ENCODE measurements at places on chromosomes 7 and 10.

DNA sequence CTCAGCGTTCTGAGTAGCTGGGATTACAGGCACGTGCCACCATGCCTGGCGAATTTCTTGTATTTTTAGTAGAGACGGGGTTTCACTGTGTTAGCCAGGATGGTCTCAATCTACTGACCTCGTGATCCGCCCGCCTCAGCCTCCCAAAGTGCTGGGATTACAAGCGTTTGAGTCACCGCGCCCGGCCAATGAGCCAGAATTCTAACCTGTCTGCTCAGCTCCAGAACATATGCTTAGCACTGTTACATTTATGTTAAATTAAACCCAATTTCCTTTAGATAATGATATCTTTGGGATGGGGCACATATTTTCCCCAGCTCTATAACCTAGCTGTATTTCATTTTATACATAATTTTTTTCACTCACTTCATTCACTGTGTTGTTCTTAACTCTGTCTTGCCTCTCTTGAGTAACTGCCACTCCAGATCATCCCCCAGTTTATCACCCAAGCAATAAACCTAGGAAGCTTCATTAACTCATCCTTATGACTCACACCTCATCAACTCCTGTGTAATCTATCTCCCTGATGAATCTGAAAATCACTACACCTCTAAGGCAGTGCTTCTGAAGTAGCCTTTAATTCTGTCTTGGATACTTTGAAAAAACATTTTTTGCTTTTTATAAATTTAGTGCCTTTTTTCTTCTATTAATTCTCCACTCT lies 559.7 kb upstream of the ZWINT start:
- no peak for DNase-seq

DNA sequence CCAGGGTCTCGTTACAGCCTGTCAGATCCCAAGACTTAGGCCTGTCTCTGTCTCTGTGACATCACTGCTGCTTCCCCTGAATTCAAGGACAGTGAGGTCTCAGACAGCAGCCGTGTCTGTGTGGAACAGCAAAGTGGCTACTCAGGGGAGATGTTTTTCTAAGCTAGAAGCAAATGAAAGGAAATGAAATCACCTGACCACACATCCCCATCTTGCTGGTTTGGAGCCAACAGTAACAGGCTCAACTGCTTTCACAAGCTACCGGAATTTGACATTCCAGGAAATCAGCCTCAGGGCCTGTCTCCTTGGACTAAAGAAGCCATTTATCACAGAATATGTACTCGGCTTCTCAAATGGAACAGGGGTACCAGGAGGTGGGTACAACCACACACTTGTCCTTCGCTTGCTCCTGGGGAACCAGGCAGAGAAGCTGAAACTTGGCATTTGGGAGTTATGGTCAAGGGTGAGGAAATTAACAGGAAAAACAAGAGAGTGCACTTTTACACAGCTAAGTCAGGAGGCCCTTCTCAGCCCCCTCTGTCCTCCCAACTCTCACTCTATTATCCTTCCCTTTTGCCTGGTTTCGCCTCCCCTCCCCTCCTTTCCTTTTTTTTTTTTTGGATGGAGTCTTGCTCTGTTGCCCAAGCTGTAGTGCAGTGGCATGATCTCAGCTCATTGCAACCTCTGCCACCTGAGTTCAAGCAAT lies 73.2 kb downstream of the SPDYE5 start:
- DNase-seq: peak; percentile 82

DNA sequence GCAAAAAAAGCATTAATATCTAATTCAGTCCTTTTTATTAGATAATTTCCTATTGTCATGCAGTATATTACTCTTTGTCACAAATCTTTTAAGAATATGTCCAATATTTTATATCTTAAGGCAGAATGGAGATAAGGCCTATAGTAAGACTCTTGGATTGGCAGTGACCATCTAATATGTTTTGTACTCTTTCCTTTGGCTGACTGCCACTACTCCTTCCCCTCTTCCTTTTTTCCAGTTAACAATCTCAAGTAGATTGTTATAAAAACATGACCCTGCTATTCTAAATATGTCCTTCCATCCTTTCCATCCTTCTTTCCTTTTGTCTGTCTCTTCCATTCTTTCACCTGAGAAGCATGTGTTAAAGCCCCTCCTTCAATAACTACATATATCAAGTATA lies 92.8 kb upstream of the TMEM168 start:
- no peak for DNase-seq

DNA sequence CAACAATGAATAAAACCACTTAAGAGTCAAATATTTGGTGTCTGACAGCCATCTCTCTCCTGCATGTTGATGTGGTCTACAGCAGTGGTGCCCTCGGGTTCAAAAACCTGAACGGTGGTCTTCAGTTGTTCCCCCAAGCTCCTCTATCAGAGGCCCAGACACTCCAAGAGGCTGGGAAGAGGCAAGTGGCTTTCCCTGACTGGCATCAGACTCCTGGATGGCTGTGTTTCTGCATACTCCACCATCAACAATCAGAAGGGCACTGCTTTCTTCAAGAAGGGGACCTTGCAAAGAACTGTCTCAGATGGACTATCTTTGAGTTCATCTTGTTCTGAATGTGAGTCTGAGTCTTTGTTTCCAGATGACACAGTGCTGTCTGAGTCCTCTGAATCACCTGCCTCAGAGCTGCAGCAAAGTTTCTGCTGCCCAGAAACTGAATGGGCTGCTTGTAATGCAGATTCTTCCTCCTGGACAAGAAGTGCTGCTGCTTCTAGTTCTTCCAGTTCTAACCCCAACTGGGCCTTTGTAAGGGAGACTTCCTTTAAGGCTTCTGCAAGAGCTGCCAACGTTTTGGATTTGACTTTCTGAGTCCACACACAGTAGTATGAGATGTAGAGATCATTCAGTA lies 5.9 kb upstream of the SGMS1 start:
- no peak for DNase-seq

DNA sequence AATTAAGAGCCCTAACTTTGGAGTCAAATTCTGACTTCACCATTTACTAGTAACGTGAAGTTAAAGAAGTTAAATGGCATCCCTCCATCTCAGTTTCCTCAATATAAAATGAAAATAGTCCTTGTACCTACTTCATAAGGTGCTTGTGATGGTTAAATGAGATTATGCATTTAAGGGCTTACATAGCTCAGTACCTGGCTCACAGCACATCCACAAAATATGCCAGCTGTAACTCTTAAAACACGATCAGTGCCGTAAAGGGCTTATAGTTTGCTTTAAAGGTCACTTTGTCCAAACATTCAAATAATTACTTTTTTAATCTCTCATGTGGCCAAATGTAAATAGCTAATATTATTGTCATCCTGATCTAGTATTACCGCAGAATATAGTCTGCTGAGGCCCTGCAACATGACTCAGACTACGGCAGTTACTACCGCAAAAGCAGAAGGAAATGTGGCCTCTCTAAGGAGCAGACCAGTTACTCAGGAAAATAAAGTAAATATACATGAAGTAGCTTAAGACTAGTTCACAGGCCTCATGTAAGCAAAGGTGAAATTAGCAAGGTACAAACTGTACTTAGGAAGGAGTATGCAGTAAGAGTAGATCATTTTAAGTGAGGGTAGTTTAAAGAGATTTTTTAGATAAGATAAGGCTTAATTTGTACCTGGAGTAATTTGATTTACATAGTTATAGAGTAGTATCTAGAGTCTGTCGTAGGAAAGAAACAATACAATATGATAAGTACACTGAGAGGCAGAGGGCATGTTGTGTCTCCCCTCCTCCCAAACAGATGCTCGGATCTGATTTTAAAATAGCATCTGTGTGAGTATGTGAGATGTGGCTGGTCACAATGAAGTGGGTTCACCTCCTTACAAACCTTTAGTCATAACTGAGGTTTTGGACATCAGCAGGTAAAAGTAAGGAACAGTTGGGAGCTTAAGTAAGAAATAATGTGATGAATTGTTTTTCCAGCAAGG lies 13.1 kb downstream of the CASP2 start:
- DNase-seq: peak; percentile 71

DNA sequence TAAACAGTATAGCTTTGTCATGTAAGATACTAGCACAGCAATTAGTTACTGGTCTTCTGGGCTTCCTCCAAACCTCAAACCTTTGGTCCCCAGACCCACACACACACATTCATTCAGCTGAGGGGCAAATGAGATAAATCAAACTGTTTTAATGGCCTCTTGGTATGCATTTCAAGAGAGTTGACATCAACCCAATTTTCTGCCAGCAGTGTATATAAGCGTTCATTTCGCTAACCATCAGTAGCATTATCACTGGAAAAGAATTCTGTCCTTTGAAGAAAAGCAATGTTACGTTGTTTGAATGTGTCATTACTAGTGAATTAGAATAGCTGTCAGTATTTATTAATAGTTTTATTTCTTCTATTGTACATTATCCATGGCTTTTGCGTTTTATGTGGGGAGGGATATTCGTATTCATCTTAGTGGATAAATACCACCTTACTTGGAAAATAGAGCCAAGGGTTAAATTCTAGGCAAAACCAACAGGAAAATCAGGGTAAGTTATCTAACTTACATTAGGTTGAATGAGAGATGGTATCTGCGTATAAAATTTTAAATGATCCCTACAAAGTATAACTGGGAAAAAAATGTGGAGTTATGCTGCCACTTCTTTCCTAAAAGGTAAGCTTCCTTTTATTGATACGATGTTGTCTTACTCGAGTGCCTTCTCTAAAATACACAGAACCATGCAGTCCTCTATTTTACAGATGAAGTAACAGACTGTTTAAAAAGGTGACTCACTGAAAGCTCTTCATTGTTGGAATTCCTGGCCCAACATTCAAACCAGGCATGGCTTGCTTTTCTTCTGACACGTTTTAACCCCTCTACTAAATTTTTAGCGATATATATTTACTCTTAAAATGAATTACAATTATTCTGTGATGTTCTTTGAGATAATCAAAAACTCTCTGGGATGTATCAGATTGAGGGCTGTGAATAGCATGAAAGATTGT lies 2.0 kb upstream of the ZMYND11 start:
- peak; percentile 69 for DNase-seq

DNA sequence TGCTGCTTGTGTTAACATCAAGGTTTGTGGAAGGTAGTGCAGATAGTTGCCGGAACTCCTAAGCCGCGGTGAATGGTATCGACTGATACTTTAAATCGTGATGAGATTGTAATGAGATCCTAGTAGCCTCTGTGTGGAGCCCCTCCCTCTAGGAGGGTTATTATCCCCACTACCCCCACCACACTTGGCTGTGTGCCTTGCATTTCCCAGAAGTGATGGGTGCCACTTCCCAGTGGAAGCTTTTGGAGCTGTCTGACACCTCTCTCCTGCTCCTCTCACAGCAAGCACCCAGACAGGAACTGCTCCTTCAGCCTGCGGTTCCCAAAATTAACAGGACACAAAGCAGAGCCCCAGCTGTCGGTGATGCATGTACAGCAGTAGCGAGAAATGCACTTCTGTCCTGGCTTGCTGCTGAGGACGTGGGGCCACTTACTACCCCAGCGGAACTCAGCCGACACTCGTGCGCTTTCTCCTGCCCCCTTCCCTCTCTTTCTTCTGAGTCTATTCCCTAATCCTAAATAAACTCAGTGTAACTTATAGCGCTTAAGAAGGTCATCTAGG lies 52.5 kb downstream of the PRKAG2 start:
- DNase-seq: no peak
